ENCODE measurements at places on chromosomes 7 and 10.

DNA sequence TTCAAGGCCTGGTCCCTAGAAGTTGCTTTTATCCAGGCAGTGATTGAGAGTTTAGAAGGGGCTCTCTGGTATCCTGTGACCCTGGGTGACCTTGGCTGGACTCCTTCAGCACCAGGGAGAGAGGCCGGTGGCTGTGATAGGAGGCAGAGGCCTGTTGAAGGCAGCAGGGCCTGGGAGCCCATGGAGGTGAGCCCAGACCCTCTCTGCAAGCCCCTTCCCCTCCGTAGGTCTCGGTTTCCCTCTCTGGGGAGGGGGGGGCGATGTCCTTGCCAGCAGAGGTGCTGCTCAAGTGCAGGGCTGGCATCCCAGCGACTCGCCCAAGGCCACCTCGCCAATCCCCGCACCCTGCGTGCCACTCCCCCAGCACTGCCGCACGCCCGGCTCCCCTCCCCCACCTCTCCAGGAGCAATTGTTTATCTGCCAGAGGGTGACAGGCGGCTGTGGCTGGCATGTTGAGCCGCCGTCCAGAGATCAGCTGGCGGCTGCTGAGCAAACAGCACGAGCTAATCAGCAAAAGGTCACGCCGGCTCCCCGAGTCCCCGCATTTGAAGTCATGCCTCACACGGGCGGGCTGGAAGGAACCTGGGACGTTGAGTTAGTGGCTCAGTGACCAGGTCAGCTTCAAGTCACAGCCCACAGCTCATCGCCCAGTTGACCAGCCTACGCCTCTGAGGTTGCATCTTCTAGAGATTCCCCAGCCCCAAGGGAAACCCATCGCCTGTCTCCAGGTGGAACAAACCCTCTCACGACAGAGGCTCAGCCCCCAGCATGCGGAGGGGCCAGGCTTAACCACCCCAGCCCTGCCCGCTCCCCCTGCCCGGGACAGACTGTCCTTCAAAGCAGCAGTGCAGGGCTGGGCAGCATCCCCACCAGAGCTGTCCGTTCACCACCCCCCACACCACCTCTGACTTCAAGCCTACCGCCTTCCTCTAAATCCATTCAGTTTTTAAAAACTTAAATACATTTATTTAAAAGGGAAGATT is 43.7 kb downstream of the ELFN1 start:
- DNase-seq = no peak

GRCh38 chr10:47137311-47137851 is 162.6 kb upstream of the GDF10 start:
- no peak for DNase-seq

DNA sequence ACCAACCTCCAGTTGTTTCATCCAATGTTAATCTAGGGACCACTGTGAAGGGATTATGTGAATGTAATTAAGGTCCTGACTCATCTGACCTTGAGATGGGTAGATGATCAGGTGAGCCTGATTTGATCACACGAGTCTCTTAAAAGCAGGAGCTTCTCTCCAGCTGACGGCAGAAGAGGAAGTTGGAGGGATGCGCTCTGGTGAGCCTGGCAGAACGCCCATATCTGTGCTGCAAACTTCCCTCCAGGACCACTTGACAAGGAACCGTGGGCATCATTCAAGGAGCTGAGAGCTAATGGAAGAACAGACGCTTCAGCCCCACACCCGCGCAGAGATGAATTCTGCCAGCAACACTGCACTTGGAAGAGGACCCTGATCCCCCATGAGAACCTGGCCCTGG is 642.4 kb downstream of the TNS3 start:
- DNase-seq = no peak

DNA sequence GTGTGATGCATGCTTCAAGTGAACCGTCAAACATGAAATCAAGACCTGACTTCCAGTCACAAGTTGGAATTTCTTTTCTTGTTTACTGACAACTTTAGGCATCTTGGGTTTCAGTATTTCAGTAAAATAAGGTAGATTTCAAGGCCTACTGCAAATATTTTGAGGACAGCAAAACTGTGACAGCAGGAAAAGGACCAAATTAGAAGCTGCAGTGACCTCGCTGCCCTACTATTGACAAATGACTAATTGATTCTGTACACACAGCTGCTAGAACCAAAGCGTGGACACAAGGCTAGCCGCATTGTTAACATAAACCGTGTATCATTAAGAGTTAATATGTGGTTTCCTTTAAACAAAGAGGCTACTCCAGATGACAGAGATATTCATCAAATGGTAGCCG is 105.7 kb upstream of the SEC61G start:
- DNase-seq = no peak

DNA sequence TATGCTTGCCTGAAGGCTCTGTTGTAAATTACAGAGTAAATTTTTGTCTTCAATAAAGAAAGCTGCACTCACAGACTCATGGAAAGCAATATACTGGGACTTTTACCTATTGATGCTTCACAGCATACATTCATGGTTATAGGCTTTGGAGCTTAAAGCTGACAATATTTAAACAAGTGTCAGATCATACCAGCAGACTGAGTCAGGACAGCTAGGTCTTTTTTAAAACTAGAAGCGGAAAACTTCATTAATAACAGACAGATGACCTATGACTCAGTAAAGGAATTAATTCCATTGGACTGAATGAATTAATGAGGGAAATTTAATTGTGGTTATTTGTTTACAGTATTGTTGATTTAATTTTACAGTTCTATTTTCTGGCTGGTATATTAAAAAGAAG is 165.8 kb upstream of the DGKB start:
- no peak for DNase-seq

DNA sequence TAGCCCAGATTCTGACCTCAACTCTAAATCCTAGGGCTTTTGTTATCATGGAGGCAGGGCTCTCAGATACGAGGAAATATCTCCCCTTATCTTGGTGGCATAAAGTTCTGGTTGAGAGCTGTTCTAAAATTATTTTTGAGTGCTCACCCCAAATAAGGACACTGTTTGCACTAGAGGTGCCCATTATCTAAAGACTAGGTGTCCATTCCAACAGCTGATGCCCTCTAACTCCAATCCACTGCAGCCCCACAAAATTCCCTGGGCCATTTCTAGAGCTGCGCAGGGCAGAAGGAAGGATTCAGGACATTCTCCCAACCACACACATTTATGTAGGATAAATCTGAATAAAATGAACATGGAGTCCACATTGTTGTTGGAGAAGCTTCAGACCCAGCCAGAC is 301.9 kb downstream of the FGFR2 start:
- DNase-seq = no peak

DNA sequence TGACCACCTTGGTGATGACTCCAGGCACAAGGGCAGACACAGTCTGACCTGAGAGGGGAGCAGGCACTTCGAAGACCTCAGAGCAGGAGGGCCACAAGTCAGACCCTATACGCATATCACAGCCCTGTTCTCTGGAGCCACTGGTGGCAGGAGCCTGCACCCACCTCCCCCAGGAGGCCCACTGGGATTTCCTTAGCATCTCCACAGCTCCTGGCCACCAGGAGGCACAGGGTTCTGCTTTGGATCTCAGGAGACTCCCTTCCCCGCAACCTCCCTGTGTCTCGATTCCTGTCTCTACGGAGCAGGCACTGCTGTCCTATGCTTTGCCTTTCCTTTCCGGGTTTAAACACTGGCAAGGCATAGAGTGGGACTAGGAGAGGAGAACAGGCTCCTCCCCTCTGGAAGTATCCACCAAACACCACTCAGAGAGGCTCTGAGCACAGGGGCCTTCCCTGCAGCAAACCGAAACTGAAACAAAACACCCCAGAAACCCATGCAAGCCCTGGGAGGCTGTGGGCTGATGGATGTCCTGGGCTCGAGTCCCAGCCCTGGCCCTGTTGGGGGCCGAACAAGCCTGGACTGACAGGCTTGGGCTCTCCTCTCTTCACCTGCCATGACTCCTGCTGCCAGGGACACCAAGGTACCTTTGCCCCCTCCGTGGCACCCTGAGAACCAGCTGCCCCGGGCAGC is 166.3 kb downstream of the NEURL1 start:
- peak; percentile 31 for DNase-seq

DNA sequence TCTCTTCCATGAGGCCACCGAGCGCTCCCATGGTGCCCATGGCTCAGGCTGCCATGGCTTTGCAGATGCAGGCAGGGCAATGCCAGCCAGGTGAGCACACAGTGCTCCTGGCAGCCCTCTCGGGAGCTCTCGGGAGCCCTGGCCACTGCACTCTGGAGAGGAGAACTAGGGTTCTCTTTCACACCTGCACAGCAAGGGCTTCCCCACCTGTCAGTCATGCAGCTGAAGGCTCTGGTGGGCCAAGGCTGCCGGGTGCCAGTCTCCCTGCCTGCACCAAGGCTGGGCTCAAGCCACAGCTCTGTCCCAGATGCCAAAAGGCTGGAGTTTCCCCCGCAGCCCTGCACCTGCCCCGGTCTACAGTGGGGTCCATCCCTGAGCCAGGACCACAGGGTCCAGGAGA is 32.6 kb downstream of the NUDT1 start:
- DNase-seq = no peak

- no peak for DNase-seq
These were observed 151.3 kb downstream of the TRIL start for GRCh38 chr7:28806841-28807240.

- DNase-seq = no peak
These were observed 70.0 kb downstream of the WAPL start for GRCh38 chr10:86451604-86451960.

GRCh38 chr7:133365917-133366316 is 113.0 kb downstream of the EXOC4 start:
- DNase-seq = no peak
